NCI-H460 (cell line): ENCODE measurements at places on chromosomes 2 and 18.

DNA sequence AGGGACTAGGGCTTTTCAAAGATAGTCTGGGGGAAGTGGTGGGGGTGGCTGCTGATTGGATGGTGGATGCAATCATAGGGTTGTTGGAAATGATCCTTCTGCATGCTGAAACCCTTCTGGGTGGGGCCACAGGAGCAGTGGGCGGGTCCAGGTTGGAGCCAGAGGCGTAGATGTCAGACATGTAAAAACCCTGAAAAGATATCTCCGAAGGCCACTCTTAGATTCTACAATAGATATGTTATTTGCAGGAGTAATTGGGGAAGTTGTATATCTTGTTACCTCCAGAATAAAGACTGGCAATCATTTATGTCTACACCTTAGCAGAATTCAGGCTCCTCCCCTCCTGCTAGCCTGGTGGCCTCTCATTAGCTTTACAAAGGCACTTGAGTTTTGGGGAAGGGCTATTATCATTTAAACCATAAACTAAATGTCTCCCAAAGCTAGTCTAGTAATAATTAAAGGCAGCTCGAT, 8.2 kb upstream of the FAM98A start:
- DNase-seq: no peak

- no peak for DNase-seq
Observed at GRCh38 chr18:4455113-4455811, at the start of gene DLGAP1. DLGAP1 (minus strand) TSS chr18:4455307.

DNA sequence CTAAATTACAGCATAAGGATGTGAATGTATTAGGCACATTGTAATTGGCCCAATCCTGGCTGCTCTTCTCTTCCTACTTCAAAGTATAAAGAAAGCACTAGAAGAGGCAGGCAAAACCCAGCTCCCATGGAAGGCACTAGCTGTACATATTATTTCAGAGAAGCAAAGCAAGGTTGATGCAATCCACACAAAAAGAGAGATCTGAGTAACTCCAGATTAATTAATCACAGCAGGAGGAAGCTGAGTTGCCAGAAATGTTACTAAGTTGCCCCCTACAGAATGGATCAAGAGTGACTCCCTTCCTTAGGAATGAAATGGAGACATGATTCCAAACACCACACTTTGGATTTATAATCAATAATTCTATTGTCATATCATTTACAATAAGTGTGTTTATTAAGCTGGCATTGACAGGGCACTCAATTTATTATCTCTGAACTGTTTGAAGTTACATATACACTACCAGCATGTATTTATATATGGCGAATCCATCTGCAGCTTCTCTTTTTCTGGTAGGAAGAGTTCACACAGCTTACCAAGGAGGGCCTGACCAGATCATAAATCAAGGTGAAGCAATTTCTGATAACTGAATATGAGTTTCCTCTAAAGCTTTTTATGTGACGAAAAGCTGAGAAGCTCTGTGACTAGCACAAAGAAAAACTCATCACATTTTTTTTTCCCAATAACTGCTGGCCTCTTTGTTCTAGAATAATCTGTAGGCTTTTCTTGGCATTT, 393.1 kb upstream of the LYPD1 start:
- DNase-seq: no peak

DNA sequence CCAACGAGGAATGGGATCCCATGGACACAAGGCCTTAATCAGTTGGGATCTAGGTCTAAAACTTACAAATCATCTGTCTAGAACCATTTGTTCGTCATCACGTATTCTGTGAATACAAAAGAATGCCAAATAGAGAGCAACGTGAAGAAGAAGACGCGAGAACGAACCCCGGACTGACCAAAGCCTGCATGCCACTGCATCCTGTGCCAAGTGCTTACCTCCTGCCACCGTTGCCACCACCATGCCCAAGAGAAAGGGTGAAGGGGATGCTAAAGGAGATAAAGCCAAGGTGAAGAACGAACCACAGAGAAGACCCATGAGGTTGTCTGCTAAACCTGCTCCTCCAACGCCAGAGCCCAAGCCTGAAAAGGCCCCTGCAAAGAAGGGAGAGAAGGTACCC, 30.2 kb downstream of the ITSN2 start:
- DNase-seq: no peak

GRCh38 chr18:56647071-56647470, 4.1 kb upstream of the WDR7 start:
- DNase-seq: no peak

DNA sequence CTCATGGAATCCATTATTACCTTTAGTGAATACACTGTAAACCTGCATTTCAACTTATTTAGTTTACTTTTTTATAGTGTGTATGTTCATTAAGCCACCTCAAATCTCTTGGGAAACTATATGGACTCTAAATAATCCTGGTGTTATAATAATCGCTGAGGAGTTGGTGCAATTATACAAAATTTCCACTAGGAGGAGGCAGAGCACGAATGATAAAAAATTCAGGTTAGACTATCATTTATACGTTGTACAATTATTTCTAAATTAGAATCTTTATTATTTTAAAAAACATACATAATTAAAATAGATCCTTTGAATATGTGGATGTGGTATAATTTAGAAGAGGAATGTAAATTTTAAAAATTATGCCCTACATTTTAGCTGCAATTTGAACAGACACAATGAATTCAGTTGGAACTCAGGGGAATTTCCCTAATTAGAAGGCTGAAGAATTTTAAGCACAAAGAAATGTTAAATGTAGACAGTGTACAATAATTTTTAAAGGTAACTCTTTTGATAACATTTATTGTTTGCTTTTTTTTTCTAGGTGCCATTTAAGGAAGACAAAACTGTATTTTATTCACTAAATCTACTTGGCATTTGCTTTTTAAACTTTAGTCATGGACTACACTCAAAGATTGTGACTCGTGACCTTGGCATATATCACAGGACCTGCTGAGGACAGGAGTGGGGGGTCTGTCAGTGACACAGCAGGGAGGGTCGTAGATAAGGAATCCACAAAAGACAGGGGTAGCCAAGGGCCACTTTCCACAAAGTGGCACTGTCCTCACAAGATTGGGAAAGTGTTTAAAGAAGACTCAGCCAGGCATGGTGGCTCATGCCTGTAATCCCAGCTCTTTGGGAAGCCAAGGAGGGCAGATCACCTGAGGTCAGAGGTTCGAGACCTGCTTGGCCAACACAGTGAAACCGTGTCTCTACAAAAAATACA, 45.5 kb downstream of the RAB12 start:
- DNase-seq: no peak
